ENCODE measurements at places on chromosomes 5 and 9. TPM values are rescaled to one million over a fixed set of nuclear protein-coding genes. Genes with fewer than 3 reads are reported as not detected.
A peak's percentile ranks its signal among the peaks of the same experiment; 100 is the strongest.

DNA sequence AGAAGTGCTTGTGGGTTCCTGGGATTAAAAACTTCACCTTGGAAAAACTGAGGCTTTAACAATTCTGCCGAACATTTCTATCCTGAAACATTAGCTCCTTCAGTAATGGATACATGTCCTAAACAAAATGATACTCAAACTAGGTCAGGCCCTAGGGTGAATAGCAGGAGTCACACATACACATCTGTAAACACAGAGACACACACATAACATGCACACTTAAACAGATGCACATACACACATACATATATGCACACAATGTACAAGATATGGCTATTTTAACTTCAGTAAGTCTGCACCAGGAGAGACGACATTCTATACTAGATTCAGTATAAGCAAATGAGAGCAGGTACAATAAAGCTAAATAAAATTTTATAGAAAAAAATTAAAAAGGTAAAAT, 124.4 kb downstream of the DCP2 start:
- DNase-seq = no peak

- no peak for DNase-seq
Measured at GRCh38 chr9:77910194-77910621, 121.4 kb downstream of the GNAQ start.

DNA sequence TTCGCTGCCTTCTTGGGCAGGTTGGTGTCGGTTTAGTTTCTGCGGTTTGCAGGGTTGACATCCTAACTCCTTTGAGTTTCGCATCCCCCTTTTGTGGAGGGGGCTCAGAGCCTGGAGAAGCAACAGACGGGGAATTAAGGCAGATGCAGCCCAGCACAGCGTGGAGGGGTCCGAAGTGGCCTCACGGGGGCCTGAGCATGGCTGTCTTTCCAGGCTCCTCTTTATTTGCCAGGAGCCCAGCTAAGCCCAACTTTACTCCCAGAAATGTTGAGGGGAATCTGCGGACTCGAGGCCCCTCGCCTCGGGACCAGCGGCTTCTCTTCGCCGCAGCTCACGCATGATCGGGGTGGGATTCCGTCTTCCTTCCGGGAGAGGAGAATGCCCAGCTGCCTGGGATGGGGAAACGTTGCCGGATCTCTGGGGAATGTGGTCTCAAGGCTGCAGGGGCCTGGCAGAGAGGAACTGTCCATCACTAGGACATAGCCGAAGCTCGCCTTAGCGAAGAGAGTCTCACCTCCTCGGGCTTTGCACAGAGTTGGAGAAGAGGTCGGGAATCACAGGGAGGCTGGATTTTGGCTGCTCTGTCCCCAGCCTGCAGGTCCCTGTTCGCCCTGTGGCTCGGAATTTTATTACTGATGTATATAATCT, 1.3 kb downstream of the RAI14 start:
- DNase-seq = peak; percentile 26

- no peak for DNase-seq
Measured at GRCh38 chr9:70119786-70120185, 76.1 kb downstream of the MAMDC2 start.

- peak; percentile 81 for DNase-seq
Measured at GRCh38 chr5:154287136-154287535, 96.6 kb downstream of the GALNT10 start.

DNA sequence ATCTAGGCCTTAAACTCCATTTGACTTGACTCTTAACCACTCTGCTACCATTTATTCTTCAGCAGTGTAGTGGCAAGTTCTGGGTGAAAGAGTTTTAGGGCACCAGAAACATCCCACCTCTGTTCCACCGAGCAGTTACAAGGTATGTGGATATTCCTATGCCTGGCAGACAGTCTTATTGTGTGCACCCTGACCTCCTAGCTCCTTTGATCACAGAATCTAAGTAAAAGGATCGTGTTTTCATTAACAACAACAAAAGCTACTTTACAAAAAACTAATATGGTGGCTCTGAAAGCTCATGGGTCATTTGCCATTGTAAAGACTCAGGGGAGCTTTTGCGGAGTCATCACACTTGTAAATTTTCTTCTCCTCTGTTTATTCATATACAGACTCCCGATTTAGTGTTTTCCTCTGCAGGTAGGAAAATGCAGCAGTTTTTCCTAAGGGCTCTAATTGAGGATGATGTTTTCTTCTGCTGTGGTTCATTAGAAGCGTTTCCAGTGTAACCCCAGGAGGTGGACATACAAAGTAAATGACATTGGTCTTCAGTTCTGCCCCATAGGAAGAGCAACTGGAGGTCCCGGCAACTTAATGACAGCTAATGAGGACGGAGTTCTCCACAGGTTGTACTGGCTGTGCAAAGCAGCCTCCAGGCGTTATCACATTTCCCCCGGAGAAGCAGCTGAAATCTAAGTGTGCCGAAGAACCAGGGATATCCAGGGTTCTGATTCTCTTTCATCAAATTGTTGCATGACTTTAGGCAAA, 78.2 kb downstream of the ATP10B start:
- DNase-seq = no peak

The GRIN1 gene
- total RNA-seq = 0.53 TPM

The TAF11L10 gene
- total RNA-seq = not detected

GRCh38 chr9:128323791-128324190, 1.2 kb downstream of the COQ4 start:
- no peak for DNase-seq

DNA sequence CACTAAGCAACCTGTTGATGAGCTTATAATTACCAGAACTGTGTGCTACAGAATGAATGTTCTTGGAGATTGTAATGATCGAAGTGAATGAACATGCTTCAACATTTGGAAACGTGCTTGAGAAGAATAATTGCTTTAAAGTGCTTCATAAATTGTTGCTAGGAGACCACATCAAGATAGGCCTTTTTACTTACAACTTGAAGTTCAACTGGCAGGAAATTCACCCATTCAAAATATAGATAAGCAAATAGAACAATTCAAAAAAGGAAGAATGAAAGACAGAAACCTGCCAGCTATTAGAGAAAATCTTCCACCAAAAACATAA, 38.0 kb upstream of the SLC44A1 start:
- no peak for DNase-seq

The TBCA gene
- 112 TPM for total RNA-seq

- no peak for DNase-seq
Measured at GRCh38 chr5:80905405-80905804, 54.8 kb upstream of the RASGRF2 start.

GRCh38 chr5:57368010-57368409, 114.6 kb downstream of the ACTBL2 start:
- DNase-seq = peak; percentile 63

The SPINK13 gene
- not detected for total RNA-seq

- no peak for DNase-seq
Measured at GRCh38 chr5:73111536-73111935, 8.8 kb upstream of the TMEM171 start.

Data from bronchial epithelial cell (primary cell).